Small intestine (tissue), 16 donors: ENCODE measurements at places on chromosomes 5 and 9. TPM values are rescaled to one million over a fixed set of nuclear protein-coding genes. Genes with fewer than 3 reads are reported as not detected.

DNA sequence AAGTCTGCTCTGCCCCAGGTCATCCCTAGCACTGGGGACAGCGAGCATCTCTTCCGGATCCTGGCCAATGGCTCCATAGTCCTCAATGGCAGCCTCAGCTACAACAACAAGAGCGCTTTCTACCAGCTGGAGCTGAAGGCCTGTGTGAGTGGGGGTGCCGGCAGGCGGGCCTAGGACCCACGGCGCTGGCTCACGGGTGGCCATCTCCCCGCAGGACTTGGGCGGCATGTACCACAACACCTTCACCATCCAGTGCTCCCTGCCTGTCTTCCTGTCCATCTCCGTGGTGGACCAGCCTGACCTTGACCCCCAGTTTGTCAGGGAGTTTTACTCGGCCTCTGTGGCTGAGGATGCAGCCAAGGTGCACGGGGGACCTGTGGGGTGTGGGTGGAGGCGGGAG lies 25.9 kb downstream of the CDHR2 start:
- DNase-seq: no peak

GRCh38 chr9:69190086-69190862 lies 16.2 kb downstream of the TJP2 start:
- no peak for DNase-seq

- DNase-seq: no peak
Observed at GRCh38 chr5:149608936-149609545, 27.7 kb downstream of the ARHGEF37 start.

Gene PRUNE2
- 1.1 TPM for polyA plus RNA-seq

- DNase-seq: peak; percentile 86
Observed at GRCh38 chr5:10366310-10367272, 13.1 kb downstream of the MARCHF6 start.

Gene SLC6A18
- polyA plus RNA-seq: not detected

Gene SMIM27
- 12.9 TPM for polyA plus RNA-seq

DNA sequence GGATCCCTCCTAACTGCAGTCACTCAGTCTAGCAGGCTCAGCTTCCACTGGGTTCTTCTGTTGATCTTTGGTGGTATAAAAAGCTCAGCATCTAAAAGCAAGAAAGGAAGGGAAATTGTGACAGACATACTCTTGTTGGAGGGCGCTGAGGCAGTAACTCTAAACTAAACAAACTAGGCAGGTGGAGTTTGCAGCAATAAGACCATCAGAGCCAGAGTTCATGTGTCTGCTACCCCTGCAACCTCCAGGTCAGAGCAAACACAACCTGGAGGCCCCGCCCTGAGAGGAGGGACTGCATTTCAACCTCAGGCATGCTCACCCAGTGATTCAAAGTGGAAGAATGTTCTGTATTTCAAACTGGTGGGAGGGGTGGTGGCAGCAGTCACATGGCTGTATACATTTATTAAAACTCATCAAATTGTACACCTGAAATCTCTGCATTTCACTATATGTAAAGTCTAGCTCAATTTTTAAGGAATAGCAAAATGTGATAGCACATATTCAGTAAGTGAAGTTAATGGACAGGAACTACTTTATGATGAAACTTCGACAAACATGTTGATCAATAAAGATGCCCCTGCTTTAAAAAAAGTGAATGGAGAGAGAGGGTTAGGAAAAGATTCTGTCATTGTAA lies 7.1 kb downstream of the ACTL7A start:
- DNase-seq: peak; percentile 36

DNA sequence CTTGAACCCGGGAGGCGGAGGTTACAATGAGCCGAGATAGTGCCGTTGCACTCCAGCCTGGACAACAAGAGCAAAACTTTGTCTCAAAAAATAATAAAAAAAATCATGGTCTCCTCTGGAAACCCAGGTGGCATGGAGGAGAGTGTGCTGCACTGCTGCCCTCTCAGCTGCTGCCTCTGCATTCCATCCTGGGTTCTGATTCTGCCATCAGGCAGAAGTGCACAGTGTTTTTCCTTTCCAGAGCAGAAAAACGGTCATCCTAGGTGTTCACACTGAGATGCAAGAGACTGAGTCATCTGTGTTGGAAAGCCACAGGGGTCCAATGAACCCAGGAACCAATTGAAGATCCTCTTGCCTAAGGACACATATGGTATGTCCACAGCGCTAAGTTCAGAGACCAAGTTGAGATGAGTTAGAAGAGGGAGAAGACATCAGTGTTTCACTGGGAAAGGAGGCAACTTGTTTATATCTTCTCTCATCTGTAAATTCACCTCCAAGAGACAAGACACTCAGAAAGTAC lies 88.8 kb upstream of the DMRT1 start:
- DNase-seq: no peak

GRCh38 chr5:37668524-37669047 lies 171.3 kb downstream of the GDNF start:
- DNase-seq: peak; percentile 80

- no peak for DNase-seq
Observed at GRCh38 chr5:142605611-142606010, 80.3 kb downstream of the FGF1 start.

GRCh38 chr9:77865385-77866047 lies 166.1 kb downstream of the GNAQ start:
- DNase-seq: peak; percentile 94

Gene NFIL3
- polyA plus RNA-seq: 12.4 TPM

DNA sequence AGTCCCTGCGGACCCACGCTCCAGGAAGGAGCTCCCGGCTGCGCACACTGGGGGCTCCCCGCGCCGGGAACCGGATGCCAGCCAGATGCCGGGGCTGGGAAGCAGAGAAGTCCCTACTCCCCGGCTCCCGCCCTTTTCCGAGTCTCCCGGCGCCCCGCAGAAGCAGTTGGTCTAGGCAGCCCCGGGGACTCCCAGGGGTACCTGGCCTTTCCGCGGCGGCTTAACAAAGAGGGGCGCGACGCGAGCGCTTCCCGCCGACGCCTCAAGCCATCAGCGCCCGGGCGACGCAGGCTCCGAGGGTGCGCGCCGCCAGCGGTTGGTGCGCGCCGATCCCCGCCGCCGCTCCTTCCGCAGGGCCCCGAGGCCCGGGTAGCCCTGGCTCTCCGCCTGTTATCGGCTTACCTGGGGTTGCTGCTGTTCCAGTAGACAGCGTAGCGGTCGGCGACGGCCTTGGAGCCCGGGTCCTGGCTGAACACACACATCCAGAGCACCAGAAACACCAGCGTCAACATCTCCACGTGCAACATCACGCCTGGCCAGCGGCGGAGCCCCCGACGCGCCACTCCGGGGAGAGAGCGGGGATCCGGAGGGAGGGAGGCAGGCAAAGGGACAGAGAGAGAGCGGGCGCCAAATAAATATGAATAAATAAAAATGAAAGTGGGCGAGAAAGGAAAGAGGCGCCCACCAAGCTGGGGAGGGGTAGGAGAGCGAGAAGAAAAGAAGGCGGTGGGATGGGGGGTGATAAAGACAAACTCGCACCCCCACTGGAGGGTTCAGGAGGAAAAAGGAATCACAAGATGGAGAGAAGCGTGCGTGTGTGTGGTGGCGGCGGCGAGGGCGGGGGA lies 428 bp downstream of the EFNA5 start:
- DNase-seq: peak; percentile 67

Gene EIF4E1B
- not detected for polyA plus RNA-seq

GRCh38 chr5:38403877-38404635 lies 145.7 kb downstream of the EGFLAM start:
- DNase-seq: no peak

DNA sequence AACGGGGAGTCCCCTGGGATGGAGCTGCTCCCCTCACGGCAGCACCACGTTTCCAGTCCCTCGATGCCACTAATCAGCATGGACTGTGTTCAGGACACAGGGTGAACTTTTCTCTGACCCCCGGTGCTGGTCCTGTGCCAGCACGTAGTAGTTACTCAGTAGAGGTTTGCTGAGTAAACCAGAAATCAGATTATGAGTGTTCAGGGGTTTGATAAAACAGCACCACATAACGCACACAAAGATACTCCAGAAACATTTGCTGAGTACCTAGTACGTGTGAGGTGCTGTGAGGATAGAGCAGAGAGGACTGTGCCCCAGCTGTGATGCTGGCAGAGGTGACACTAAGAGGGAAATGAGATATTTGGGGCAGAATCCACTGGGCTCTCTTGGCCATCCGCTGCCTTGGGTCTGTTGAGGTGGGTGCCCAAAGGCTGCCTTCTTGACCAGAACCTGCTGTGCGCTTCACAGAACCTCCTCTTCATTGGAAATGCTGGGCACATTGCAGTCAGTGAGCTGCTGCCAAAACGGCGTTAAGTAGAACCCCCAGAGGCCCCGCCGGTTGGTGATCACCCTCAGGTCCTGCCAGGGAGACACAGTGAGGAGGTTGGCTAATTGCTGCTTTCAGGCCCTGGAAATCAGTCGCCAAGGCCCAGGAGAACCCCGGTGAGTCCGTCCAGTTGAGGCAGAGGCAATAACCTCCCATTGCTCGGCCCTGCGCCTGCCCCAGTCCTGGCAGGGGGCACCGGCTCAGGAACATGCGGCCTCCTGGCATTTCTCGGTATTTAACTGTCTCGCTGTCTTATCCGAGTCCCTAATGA lies 49.4 kb downstream of the NEURL1B start:
- DNase-seq: no peak

GRCh38 chr9:20552874-20553557 lies 69.3 kb downstream of the MLLT3 start:
- DNase-seq: no peak

Gene EPB41L4B
- 94.3 TPM for polyA plus RNA-seq

Gene CYLC2
- polyA plus RNA-seq: not detected

DNA sequence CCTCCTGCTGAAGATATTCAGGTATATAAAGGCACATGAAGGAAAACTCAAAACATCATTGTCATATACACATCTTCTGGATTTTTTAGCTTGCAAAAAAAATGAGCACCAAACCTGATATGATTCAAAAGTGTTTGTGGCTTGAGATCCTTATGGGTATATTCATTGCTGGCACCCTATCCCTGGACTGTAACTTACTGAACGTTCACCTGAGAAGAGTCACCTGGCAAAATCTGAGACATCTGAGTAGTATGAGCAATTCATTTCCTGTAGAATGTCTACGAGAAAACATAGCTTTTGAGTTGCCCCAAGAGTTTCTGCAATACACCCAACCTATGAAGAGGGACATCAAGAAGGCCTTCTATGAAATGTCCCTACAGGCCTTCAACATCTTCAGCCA lies at the start of gene IFNK:
TSS of gene IFNK (plus strand) at position 55 of the 400 bp plus-strand sequence. CDS start at position 102, 47 bp downstream.
- no peak for DNase-seq

Gene THBS4
- polyA plus RNA-seq: 3.3 TPM

GRCh38 chr5:171706736-171707441 lies 78.7 kb upstream of the SMIM23 start:
- no peak for DNase-seq

GRCh38 chr5:155651-156410 lies 35.5 kb upstream of the LRRC14B start:
- DNase-seq: no peak
